ENCODE measurements at places on chromosomes 6 and 20.

GRCh38 chr6:34068462-34069044 lies 77.3 kb downstream of the GRM4 start:
- DNase-seq, result no peak

DNA sequence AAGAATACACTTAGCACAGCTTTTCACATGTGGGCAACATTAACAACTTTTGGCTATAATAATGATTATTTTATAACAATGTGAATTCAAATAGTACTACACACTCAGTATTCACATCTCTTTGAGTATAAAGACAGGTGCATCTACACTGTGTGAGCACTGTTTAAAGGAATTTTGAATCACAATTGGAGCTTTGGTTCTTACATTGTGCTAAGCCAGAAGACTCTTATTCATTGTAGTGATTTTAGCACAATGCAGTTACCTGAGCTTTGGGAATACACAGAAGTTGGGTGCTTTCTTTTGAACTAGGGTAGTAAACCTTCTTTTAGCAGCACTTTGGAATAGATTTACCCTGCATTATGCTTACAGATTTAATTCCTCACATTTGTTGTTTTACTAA lies 20.5 kb downstream of the RIMS1 start:
- no peak for DNase-seq

DNA sequence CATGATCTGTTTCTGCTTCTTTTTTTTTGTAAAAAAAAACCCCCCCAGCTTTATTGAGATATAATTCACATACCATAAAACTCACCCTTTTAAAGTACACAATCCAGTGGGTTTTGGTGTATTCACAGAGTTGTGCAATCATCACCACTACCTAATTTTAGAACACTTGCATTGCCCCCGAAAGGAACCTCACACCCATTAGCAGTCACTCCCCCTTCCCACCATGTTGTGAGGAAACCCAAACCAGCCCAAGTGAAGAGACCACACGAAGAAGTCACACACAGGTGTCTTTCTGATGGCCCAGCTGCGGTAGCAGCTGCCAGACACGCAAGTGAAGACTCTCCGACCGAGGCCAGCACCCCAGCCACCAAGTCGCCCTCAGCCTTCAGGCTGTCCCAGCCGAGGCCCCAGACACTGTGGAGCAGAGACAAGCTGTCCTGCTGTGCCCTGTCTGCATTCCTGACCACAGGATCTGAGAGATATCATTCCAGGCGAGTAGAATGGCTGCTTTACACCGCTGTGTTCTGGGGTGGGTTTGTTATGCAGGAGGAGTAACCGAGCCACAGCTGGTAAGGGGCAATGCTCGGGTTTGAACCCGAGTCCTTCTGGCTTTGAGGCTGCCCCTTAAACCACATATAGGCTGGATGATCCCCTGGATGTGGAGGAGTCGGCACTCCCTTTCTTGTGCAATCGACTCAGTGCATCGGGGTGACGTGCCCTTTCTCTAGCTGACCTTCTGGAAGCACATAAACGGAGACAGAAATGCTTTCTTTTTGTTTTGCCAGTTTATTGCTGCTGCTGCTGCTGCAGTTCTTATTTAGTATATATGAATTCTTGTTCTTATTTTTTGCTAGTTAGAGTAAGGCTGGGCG lies 59.1 kb upstream of the PTPN1 start:
- peak; percentile 68 for DNase-seq

DNA sequence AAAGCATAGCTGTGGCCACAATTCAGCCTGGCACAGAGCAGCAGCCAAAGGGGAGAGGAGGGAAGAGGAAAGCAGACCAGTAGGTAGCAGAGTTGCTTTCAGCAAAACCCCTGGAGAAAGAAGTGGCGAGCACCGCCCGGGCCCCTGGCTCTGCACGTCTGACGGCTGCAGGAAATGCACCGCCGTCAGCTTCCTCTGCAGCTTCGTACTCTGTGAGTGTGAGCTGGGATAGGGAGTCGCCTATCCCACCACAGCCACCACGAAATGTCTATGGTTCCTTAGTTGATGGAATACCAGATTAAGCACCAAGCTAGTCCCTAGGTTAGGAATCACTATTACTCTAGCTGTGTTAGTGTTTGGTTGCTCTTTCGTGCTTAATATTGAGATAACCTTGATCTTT lies 79.9 kb upstream of the NAA20 start:
- peak; percentile 23 for DNase-seq

DNA sequence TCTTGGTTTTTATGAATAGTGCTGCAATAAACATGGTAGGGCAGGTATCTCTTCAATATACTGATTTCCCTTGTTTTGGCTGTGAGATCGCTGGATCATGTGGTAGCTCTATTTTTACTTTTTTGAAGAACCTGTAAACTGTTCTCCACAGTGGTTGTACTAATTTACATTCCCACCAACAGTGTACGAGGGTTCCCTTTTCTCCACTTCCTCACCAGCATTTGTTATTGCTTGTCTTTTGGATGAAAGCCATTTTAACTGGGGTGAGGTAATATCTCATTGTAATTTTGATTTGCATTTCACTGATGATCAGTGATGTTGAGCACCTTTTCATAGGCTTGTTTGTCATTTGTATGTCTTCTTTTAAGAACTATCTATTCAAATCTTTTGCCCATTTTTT lies 8.0 kb upstream of the ARG1 start:
- DNase-seq, result no peak

DNA sequence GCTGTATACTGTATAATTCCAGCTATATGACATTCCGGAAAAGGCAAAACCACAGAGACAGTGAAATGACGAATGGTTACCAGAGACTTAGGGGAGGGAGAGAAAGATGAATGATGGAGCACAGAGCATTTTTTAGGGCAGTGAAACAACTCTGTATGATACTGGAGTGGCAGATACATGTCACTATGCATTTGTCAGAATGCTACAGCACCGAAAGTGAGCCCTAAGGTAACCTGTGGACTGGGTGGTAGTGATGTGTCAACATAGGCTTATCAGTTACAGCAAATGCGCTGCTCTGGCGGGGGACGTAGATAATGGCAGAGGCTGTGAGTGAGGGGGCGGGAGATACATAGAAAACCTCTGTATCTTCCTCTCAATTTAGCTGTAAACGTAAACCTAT lies 201.3 kb upstream of the SSTR4 start:
- no peak for DNase-seq

GRCh38 chr6:46788791-46789190 lies 4.4 kb upstream of the MEP1A start:
- DNase-seq, result no peak

DNA sequence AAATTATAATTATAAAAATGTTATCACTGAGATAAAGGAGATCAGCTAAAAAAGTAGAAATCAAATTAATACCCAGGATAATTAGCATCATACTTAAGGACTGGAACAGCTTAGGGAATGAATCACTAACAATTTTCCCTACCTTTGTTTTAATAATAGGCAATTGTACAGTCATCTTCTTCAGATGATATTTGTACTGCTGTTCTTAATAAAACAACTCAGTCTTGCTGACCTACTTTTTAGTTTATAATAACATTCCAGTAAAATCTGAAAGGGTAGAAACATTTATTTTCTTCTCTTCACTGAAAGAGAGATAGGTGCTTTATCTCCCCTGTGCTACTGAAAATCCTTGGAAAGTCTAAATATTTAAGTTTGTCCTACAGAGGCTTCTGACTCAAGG lies 271.2 kb upstream of the THEMIS start:
- no peak for DNase-seq

GRCh38 chr20:62044631-62045030 lies 21.1 kb downstream of the TAF4 start:
- no peak for DNase-seq

DNA sequence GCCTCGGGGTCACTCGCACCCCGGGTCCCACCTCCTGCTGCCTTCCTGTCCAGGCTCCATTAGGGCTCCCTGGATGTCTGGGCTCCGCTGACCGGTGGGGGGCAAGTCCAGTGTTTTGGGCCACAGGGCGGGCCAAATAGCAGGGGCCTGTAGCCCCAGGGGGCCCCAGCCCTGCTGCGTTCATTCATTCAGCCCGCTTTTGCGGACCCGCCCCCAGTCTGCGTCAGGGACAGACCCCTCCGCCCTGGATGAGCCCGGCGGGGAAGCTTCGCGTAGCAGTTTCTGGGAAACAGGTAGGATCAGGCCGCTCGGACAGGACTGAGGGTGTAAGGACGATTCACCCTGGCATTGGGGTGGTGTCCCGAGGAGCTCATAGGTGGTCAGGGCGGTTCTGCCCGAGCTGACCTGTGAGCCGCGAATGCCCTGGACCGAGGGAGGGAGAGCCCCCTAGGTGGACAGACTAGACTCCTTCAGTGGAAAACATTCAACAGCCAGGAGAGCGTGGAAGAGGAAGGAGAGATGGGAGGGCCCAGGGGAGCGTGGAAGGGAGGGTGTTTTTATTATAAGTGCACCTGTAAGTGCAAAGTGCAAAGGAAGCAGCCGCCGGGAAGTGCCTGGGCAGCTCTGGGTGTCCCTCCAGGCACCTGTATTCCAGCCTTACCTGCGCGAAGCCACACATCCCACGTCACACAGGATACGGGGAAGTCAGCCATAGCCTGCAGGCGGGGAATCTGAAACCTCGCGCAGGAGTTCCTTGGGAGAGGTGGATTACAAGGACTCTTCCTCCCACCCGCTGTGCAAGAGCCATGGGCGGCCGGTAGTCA lies 662 bp downstream of the ENTPD6 start:
- peak; percentile 32 for DNase-seq

- peak; percentile 56 for DNase-seq
Observed at GRCh38 chr20:35768731-35769664, 2.8 kb upstream of the PHF20 start.

DNA sequence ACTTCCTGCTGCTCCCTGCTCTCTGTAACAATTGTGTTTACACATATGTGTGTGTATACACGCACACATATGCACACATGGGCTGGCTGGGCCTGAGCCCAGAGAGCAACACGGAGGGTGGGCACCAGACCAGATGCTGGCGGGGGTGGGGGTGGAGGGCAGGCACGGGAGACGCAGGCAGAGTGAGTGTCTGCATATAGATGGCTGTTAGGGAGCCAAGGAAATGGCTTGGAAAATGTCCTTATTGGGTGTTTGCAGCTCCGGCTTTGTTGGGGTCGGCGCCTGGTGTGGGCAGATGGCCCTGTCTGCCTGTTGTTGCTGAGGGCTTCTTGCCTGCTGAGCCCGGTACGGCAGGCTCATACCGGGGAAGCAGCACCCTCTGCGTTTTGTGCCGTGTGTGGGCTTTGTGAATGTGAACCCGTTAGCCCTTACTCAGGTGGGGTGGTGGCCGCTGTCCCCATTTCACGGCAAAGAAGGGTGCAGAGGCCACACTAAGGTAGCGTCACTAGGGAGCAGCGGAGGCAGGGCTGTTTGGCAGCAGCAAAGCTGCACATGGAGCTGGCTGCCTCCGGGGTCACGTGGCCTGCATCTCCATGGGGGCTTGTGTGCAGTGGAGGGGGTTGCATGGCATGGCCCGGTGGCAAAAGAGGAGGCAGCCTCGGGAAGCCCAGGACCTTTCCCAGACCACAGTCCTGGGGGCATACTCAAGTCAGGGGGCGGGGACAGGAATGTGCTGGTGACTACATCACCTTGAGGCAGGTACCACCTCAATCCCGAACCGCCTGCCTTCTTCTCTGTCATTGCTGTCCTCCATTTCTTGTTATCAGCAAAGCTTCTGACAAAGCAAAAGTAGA lies 47.4 kb upstream of the SRF start:
- no peak for DNase-seq

DNA sequence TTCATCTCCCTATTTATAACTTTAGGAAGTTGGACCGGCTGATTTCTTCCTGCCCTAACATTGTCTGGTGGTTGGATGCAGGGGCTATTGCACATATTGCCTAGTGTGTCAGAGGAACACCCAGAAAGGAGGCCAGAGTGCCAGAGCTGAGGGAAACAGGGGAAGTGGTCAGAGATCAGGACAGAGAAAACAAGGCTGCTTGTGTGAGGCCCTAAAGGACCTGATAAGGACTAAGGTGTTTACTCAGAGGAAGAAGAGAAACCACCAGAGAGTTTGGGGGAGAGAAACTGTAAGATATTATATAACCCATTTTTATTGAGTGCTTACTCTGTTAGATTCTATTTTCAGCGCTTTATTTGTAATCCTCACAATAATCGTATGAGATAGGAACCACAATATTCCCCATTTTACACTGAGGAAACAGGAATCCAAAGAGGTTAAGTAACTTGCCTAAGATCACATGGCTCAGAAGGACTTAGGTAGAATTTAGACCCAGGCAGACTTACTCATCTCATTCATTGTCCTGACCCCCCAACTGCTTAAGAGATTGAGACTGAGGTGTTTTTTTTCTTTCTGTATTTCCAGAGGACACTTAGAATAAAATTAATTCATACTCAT lies 54.0 kb upstream of the REV3L start:
- DNase-seq, result no peak

- DNase-seq, result no peak
Observed at GRCh38 chr6:134451529-134451928, 133.6 kb upstream of the SGK1 start.

DNA sequence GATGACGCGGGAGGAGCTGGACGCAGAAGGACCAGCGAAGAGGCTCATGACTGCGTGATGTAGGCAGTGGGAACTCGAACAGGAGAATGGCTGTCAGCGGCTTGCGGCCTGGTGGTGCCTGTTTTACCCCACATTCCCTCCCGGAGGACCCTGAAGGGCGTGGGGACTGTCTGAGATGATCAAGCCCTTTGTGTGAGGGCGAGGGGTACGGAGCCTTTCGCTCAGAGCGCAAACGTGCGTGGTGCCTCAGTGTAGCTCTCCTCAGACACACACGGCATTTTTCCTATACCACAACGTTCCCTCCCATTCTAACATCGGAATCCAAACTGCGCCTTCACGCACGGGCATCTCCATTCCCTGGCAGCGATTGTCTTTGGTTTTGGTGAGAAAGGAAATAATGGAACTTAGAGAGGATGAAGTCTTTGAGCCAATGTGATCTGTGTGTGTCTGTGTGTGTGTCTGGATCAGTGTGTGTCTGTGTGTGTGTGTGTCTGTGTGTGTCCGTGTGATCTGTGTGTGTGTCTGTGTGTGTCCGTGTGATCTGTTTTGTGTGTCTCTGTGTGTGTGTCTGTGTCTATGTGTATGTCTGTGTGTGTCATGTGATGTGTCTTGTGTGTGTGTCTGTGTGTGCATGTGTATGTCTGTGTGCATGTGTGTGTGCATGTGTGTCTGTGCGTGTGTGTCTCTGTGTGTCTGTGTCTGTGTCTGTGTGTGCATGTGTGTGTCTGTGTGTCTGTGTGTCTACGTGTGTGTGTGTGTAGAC lies 5.3 kb downstream of the PTK6 start:
- DNase-seq, result no peak

DNA sequence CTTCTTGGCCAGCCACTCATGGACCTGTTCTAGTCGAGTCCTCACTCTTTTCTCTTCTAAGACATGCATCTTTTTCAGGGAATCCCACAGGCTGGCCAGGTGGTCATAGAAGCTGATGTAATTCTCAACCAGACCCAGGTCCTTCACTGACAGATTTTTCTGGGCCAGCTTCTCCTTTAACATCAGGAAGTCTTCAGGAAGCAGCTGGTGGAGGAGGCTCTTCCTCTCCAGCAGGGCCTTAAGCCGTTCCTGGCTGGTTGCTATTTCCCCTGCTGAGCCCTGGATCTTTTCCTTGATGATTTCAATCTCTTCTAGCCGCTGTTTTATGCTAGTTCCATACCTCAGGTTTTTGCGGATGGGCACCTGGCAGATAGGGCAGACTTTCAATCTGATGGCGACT lies 28.6 kb downstream of the DDX27 start:
- no peak for DNase-seq
